ENCODE measurements at places on chromosomes 4 and X.

DNA sequence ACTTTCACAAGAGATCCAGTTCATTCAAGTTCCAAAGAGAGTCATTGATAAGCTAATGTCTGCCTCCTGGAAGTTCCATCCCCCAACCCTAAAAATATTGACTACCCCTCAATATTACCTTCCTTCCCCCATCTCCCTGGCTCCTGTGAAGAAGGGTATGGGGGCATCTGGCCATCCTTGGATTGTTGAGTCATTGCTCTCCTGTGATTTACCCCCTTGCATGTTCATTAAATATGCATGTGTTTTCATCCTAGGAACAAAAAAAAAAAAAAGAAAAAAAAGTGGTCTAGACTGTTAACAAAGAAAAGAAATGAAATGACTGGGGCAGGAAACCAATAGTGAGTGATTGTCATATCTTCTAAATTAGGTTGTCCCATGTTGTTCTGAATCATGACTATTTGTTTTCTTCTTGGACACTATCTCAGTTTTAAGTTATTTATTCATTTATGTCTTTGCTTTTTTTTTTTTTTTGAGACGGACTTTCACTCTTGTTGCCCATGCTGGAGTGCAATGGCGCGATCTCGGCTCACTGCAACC lies 51.9 kb upstream of the HUWE1 start:
- DNase-seq = no peak

DNA sequence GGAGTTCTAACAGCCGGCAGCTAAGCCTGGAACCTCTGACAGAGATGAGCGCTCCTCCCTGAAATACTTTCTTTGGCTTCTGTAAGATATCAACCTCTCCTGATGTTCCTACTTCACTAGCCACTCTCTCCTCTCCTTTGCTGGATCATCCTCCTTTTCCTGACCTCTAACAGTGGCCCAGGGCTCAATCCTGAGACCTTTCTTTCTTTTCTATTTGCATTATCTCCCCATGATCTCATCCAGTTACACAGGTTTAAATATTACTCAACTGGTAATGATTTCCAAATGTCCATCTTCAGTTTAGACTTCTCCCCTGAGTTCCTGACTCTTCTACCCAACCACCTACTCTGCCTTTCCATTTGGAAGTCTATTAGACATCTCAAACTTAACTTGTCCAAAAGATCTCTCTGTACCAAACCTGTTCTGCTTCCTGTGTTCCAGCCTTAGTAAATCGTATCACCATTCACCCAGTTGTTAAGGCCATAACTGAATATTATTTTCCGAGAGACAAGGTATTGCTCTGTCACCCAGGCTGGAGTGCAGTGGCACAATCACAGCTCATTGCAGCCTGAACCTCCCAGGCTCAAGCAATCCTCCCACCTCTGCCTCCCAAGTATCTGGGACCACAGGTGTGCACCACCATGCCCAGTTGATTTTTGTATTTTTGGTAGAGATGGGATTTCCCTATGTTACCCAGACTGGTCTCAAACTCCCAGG lies 41.1 kb downstream of the RFC1 start:
- no peak for DNase-seq

DNA sequence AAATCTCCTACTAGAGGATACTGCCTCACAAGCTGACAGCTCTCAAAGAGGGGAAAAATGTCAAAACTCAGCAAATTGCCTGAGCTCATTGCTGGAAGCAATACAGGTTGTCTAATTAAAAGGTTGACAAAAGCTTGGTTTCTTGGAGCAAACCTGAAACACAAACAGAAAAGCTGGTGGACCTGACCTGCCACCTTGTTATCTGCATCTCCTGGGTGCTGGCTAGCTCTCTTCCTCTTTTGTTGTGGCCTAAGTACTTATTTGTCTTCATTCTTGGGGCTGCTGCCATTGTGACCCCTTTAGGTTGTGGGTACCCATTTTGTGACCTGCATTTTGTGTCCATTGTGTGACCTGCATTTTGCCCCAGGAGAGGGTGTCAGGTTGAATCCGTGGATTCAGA lies 184.5 kb downstream of the KIT start:
- no peak for DNase-seq

- no peak for DNase-seq
These were observed 39.7 kb upstream of the VCX3B start for GRCh38 chrX:8424912-8425311.

- no peak for DNase-seq
These were observed 141.2 kb upstream of the INTU start for GRCh38 chr4:127491571-127491970.

- DNase-seq = no peak
These were observed 906 bp downstream of the DKK2 start for GRCh38 chr4:107034996-107035818.

DNA sequence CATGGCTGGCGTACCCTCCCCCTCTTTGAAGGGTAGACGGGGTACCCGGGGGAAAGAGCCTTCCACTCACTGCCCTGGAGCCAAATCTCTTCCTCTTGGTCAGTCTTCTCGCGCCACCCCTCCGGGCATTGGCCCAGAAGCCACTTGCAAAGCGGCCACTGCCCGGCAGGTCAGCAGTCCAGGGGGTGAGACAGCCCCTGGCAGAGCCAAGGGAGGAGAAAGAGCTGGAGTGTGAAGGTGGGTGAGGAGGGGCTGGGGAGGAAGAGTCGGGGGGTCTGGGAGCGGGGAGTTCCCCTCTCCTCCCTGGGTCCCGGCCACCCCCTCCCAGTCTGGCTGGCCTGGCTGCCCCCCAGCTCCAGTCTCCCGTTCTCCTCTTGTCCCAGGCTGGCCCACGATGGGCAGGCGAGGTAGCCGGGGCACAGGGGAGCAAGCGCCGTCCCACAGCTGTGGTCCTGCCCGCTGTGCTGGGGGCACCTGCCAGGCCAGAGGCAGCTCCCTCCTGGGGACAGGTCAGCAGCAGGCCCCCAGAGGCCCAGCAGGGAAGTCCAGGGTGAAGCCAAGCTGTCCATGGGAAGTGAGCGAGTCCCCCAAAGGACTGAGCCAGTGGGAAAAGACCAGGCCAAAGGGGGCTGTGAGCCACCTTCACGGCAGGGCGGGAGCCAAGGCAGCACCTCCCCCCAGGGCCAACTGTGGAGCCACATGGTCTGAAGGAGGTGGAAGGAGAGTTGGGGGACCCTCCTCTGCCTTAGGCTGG lies 21.6 kb upstream of the DUSP9 start:
- DNase-seq = no peak

DNA sequence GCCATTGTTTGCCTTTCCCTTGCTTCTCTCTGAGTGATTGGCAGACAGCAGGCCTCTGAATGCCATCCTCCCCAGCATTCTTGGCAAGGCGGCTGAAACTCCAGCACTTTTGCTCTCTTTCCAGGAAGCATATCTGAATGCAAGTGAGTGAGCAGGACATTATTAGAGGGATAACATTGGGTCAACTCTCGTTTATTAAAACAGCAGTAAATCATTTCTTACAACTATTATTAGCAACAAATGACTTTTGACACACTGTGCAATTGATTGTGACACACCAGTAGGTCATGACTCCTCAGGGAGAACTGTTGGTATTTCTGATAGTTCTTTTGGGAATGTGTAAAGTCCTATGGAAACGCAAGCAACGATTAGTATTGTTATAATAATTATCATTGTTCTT lies 103.8 kb downstream of the EFNB1 start:
- DNase-seq = no peak

DNA sequence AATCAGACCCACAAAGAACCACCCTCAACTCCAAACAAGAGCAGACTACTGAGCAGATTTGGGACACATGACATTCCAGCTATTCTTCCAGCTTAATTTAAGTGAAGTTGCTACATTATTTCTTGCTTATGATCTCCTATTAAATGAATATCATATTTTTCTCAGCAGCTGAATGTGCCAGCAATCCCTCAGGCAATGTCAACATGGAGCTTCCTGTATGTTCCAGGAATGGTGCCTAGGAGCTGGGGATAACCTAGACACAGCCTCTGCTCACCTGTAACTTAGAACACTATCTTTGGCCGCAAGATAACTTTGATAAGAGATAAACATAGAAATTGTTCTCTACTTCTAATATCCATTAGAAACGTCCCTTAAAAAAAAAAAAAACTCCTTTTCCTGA lies 274.4 kb upstream of the RASGEF1B start:
- DNase-seq = no peak

DNA sequence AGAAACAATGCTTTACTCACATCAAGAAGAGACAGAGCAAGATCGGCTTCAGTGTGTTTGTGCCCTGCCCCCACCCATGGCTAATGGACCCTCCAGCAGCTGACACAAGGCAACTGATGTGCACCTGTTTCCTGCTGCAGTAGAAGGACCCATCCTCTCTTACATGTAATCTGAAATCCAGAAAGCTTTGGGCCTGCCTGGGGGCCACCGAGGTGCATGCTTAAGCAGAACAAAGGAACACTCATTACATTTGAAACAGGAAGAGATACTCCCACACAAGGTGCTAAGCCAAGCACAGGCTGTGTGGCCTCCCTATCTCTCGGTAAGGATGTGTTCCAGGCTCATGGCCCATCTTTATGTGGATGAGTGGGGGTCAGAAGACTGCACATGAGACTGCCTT lies 338.0 kb downstream of the SPOCK3 start:
- DNase-seq = no peak

- DNase-seq = no peak
These were observed 1020.7 kb upstream of the SLIT2 start for GRCh38 chr4:19230906-19231545.

GRCh38 chrX:43211570-43211969 lies 433.6 kb upstream of the PPP1R2C start:
- DNase-seq = no peak

DNA sequence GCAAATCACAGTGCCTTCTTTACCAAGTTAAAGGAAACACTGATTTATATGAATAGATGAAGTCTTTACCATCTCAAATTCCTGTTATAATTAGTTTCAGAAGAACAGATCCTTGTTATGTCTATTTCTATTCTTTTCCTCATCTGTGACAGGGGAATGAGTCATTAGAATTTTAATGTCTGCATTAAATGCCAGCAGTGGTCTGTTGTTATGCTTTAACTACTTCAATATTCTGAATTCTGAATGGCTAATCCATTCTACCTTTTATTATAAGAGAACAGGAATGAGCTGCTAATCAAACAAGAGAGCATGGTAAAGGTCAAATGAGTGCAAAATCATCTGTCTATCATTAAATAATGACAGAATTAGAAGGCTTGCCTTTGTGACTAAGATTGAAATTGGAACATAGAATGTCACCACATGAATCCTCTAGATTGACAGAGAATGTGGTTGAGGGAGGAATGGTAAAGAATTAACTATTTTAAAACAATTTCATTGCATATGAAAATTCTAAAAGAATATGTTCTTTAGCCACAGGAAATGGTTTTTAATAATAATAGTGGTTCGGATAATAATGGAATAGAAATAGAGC lies 935.5 kb downstream of the ADGRL3 start:
- DNase-seq = no peak

- DNase-seq = no peak
These were observed 549.8 kb upstream of the LCORL start for GRCh38 chr4:18571301-18571761.

DNA sequence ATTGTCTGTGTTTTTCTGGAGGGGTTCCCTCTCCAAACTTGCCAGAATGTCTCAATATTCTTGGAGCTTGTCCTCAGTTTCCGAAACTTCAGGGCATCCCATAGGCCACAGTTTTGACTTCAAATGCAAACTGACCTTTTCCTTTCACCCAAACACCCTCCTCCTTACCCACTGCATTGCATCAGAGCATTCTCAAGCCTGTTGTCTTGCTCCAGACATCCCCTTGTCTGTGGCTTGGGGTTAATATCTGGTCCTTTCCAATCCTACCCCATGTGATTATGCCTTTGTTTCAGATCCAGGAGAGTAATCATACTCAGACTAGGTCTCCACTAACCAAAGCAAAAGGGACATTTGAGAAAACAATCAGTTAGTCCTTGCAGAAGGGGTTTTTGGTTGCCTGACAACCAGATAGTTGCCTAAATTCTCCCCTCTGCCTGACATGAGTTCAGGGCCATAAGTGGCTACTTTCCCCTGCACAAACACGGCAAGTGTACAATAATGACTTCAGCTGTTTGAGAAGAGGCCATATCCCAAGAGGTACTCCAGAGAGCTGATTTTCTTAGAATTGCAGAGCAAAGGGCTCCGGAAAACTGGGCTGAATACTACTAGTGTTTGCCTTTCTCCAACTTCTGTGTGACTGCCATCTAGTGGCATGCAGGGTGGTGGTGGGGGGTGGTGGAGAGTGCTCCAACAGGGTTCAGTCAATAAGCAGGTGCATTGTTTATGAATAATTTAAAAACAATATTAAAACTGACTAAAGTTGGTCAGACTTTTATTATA lies 130.2 kb downstream of the CHRDL1 start:
- DNase-seq = no peak

GRCh38 chr4:87971866-87972265 lies 3.6 kb upstream of the SPP1 start:
- DNase-seq = no peak

DNA sequence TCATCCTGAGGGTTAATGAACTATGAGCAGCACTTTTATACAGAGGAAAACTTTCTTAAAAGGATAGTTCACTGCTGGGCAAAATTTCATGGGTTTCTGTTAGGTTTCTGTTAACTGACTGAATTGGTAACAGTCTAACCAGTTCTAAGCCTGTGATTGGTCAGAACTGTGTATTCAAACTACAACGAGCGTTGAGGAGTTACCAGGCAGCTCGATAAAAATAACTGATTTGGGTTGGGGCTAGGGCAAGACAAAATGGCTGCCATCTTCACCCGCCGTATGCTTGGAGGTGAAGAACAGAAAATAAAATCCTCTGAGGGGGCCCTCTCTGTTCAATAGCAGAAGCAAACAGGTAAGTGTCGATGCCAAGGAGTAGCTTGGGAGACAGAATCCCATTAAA lies 22.0 kb downstream of the FAM133A start:
- no peak for DNase-seq

DNA sequence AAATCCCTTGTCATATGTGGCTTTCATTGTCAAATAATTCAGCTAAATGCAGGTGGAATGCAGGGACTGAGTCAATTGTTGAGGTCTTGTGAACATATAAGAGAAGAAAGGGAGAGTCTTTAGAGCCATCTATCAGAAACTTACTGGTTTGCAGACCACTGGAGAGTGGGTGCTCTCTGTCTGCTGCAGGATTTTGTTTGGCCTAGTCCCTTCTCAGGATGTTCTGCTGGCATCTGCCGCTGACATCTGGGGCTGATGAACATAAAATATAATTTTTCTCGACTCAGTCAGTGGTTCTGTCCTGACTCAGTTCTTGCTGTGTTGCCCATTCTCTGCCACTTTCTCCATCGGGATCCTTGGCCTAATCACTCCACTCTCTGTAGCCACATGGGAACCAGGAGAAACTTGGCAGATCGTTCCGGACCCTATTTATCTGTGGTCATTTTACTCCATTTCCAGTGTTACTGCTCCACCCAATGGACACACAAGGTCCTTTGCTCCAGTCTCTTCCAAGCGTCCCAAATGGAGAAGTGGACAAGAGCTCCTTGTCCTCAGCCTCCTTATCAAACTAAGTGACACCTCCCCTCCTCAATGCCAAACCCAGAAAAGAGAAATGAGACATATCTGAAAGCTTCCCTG lies 436.2 kb downstream of the FAT4 start:
- no peak for DNase-seq

DNA sequence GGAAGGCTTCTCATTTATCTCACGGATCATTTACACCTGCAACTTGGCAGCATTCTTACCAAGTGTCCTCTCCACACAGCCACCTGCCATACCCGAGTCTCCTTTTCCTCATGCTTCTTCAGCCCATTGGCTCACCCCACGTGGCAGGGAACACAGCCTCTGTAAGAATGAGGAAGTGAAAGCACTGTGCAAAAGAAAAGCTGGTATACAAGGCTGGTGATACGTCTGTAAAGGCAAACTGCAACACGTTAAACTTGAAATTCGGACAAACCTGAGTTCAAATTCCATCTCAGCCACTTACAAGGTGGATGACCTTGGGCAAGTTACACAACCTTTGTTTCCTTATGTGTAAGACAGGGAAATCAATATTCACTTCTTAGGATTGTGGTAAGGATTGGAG lies 164.0 kb upstream of the RASGEF1B start:
- no peak for DNase-seq
